ENCODE measurements at places on chromosomes 1 and 21. TPM values are rescaled to one million over a fixed set of nuclear protein-coding genes. Genes with fewer than 3 reads are reported as not detected.

The PSMA5 gene
- 37.2 TPM for total RNA-seq

The PTCH2 gene
- total RNA-seq, result 2.5 TPM

The LCE2C gene
- total RNA-seq, result not detected

The C2CD4D gene
- not detected for total RNA-seq

The DENND2C gene
- 0.94 TPM for total RNA-seq

The SPRR3 gene
- total RNA-seq, result not detected

All from parietal lobe (tissue), 2 donors.